ENCODE measurements at places on chromosomes 1 and 21.

DNA sequence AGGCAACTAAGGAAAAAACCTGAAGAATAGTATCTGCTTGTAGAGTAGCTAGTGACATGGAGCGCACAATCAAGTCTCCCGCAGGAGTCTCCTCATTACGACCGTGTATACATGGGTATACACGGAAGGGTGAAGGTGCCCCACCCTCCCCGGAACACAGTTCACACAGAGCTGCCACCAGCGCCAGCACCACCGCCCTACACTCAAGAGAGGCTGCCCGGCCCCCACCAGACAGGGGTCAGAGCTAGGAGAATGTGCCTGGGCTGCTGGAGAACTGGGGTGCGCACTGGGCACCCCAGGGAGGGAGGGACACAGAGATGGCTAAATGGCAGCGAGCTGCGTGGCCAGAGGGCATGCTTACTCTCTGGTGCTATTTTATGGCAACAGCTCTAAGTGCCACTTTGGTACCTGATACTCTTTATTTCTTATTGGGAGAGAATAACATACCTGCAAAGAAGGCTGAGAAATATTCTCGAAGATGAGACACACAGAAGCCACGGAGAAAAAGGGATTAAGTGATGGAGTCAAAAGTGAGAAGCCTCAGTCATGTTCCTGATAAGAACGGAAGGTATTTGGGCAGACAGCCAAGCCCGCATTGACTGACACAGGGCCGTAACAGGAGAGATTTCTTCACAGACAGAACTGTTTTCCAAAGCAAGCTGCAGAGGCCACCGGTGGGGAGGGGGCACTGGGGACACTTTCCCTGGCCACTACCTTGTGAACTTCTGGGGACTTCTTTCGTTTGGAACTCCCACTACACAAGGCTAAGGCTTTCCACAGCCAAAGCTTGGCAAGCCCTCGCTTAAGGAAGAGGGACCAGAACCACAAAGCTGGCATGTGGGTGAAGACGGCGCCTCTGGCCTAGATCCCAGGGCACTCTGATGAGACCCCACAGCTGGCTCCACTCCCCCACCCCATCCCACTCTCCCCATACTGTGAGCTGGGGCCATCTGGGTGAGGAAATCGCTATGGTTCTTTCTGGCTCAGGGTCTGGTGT, 108.0 kb downstream of the PGBD5 start:
- DNase-seq, result peak; percentile 65

- DNase-seq, result no peak
Observed at GRCh38 chr1:32761936-32762335, 55.2 kb downstream of the YARS1 start.

- DNase-seq, result no peak
Observed at GRCh38 chr1:93537396-93537795, 89.5 kb downstream of the FNBP1L start.

GRCh38 chr21:28240586-28240985, 752.1 kb downstream of the LTN1 start:
- DNase-seq, result no peak

GRCh38 chr1:11851180-11851579, 3.6 kb upstream of the NPPA start:
- no peak for DNase-seq
